NCI-H2081 (cell line): ENCODE measurements at places on chromosomes 2 and 18.

- no peak for DNase-seq
These were observed 58.7 kb upstream of the CELF4 start for GRCh38 chr18:37624318-37624717.

DNA sequence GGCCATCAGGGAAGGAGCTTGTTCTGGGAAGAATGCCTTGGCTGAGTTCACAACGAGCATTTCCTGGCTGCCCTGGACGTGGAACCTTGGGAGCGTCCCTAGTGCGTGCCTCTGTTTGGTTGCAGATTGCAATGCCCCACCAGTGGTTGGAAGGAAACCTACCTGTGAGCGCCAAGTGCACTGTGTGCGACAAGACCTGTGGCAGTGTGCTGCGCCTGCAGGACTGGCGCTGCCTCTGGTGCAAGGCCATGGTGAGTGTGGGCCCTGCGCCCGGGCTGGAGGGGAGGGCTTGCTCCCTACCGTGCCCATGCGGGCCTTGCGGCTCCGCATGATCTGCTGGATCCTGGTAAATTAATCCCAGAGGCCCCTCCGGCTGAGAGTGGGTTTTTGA, 81.9 kb downstream of the DGKD start:
- no peak for DNase-seq

DNA sequence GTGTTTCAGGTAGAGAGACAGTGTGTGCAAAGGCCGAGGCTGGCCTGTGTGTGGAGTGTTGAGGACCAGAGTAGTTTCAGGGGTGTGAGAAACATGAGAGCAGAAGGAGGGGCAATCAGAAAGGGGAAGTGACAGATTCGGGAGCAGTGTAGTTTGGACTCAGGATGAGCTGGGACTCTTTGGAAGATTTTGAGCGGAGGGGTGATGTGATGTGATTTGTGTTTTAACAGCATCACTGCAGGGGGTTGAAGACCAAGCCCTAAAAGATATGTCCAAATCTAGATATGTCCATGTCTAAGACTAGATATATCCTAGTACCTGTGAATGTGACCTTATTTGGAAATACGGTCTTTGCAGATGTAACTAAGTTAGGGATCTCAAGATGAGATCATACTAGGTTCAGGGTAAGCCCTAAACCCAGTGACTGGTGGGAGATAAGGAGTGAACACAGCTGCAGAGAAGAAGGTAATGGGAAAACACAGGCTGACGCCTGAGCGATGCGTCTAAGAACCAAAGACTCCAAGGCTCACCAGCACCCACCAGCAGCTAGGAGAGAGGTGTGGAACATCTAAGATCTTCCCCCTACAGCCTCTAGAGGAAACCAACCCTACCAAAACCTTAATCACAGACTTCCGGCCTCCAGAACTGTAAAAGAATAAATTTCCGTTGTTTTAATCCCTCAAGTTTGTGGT, 38.5 kb upstream of the MYO3B start:
- DNase-seq: no peak

DNA sequence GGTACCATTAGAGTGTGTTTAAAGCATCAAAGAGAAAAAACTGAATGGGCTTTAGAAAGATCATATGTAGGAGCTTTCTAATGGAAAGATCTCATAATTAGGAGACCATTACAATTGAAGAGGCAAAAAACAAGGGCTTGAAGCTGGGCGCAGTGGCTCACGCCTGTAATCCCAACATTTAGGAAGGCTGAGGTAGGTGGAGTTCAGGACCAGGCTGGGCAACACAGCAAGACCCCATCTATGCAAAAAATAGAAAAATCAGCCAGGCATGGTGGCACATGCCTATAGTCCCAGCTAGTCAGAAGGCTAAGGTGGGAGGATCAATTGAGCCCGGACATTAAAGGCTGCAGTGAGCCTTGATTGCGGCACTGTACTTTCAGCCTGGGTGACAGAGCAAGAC, 59.0 kb downstream of the PIAS2 start:
- DNase-seq: no peak

- peak; percentile 11 for DNase-seq
These were observed 24.5 kb downstream of the ABI2 start for GRCh38 chr2:203352604-203353255.

- no peak for DNase-seq
These were observed 147.8 kb upstream of the MMADHC start for GRCh38 chr2:149735237-149735958.

- DNase-seq: no peak
These were observed 7.4 kb upstream of the VRK2 start for GRCh38 chr2:58039170-58039611.

GRCh38 chr2:112032689-112033465, 22.2 kb upstream of the TMEM87B start:
- DNase-seq: no peak

DNA sequence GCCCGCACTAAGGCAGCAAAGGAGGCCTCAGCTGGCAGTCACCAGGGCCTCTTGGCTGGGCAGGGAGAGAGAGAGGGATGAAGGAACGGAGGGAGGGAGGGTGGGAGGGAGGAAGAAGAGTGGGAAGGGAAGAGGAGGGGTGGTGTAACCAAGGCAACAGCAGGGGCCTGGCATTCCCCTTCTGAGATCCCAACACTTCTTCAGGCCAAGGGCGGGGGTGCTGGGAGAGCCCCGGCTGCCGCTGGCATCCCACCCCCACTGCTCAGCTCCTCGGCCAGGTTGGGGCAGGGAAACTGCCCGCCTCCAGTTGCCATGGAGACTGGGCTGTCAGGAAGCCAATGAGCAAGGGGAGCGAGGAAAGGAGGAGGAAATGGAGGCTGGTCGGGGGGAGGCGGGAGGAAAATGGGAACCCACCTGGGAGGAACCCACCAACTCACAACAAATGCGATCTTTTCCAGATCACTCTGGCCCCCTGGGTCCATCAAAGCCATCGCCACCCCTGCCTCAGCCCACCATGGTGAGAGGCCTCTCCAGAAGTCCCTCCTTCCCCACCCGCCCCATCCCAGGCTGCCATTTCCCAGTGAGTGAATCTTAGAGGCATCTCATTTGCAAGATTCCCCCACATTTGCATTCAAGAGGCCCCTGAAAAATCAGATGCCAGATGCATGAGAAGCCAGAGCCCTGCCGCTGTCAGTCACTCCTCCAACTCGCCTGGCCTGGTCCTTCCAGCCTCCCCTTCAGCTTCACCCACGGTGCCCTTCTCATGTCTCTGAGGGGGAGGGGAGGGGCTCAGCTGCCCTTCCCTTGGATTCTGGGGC, 12.4 kb downstream of the SH2D6 start:
- no peak for DNase-seq

GRCh38 chr2:38636069-38636468, 29.8 kb upstream of the GALM start:
- no peak for DNase-seq

DNA sequence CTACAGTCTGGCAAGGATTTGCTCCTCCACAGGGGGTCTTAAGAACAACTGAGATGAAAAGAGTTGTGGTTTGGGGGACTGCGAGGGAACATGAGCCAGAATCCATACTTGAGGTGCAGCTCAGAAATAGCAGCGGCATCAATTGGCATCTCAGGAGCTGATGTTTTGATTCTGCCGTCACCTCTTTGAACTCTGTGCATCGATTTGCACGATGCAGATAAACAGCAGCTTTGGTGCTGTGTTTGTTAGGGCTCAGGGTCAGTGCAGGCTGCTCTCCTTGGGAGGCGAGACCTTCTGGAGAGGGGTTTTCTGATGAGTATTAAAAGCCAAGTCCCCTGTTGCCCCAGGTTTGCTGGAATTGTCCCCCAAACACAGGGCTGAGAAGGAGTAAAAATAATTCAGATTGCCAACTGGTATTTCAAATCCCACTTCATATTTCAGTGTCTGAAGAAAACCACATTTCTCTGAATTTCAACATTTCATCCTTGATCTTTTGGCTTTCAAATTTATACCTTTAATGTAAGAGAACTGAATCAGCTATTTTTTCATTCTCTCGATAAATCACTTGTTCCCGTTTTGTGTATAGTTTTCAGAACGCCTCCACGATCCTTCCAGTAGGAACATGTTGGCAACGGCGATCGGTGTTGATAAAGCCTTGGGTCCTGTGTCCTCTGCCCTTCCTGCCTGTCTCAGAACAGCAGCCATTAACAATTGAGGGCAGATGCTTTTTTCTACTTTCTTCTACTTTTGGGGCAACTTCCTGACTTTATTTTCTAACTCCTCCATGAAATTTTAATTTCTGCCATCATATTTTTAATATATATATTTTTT, 65.0 kb downstream of the RAB31 start:
- no peak for DNase-seq

DNA sequence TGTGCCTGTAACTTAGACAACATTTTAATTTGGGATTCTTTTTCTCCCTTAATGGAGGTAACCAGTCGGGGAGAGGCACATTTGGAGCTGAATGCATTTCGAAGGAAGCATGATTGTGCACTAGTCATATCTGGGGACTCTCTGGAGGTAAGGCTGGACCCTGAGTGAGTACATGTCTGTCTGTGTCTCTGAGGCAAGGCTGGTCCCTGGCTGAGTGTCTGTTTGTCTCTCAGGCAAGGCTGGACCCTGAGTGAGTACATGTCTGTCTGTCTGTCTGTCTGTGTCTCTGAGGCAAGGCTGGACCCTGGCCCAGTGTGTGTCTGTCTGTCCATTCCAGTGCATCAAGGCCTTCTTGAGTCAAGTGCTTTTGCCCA, 51.5 kb upstream of the NFATC1 start:
- no peak for DNase-seq

DNA sequence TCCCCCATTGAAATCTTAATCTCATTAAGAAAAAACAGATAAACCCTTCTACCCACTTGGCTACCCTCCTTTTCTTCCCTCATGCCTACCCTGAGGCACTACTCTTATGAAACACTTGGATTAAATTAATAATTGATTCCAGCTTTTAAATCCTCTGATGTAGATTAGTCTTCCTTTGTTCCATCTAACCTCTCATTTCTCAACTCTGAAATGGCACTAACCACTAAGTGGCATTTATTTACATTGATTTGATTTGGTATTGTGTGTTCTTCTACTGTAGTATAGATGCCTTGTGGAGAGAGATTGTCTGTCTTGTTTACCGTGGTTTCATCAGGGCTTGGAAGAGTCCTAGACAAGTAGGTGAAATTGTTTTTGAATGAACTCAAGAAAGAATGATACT, 26.7 kb downstream of the ITGA4 start:
- DNase-seq: no peak

- DNase-seq: peak; percentile 87
These were observed 1.1 kb upstream of the KCNIP3 start for GRCh38 chr2:95296011-95296410.

DNA sequence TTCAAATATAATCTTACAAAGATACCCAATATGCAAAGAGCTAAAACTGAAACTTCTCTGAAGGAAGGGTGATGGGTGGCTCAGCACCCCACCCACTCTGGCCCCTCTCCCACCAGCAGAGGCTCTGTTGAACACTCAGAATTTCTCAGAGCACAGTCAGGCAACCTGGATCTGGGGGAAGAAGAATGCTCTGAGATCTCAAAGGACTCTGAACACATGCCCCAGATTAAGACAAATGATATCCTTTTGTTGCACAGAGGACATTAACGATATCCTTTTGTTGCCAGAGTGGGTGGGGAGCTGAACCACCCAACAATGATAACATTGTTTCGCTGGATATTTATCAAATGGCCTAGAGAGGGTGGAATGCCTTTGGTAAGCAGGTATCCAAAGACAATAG, 104.8 kb downstream of the LBH start:
- no peak for DNase-seq

GRCh38 chr2:216985658-216986141, 125.8 kb upstream of the TNP1 start:
- peak; percentile 99 for DNase-seq

DNA sequence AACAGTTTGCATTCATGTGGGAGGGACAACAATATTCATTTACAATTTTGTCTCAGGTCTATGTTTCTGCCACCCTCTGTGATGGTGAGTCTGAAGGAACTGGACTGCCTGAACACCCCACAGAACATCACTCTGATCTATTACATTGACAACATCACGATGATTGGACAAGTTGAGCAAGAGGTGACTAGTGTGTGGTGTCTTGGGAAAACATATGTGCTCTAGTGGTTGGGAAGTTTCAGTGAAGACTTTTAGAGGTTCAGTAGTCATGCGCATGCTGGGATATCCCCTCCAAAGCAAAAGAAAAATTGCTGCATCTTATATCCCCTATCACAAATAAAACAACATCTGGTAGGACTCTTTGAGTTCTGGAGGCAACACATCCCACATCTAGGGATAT, 18.6 kb upstream of the CTLA4 start:
- DNase-seq: no peak

DNA sequence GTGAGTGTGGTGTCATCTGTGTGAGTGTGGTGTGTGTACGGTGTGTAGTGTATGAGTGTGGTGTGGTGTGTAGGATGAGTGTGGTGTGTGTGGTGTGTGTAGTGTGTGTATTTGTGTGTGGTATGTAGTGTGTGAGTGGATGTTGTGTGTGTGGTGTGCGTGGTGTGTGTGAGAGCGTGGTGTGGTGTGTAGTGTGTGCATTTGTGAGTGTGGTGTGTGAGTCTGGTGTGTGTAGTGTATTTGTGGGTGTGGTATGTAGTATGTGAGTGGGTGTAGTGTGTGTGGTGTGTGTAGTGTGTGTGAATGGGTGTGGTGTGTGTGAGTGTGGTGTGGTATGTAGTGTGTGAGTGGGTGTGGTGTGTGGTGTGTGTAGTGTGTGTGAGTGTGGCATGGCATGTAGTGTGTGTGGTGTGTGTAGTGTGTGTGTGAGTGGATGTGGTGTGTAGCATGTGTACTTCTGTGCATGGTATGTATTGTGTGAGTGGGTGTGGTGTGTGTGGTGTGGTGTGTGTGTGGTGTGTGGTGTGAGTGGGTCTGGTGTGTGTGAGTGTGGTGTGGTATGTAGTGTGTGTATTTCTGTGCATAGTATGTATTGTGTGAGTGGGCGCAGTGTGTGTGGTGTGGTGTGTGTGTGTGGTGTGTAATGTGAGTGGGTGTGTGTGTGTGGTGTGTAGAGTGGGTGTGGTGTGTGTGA, 227.8 kb downstream of the BCL2 start:
- no peak for DNase-seq

DNA sequence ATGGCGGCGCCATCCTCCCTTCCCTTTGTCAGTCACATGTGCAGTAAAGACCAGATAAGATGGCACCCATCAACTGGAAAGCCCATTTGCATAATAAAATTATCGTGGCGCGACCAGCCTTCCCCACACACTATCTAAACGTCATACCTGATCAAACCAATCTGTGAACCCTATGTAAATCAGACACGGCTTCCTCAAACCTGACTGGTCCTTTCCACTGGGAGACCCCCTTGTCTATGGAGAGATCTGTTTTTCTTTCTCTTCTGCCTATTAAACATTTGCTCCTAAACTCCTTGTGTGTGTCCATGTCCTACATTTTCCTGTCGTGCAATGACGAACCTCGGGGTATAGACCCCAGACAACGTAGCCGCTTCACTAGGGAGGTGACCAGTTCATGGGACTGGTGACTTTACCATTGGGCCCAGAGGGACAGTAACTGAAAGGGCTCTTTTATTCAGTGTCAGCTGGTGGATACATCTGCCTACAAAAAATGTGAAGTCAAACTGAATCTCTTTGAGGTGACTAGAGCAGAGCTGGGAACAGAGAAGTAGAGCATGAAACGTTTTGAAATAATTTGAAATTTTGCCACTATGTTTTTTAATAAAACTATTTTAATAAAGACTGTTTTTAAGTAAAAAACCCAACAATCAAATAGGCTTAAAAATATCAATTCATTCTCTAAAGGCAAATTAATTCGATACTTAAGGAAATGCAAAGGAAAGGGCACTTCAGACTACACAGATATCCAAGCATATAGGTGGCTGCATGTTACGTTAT, 87.5 kb downstream of the SOCS6 start:
- DNase-seq: no peak

- DNase-seq: peak; percentile 79
These were observed 35.4 kb downstream of the PTPN18 start for GRCh38 chr2:130391058-130391871.

- no peak for DNase-seq
These were observed 188.1 kb upstream of the FANCL start for GRCh38 chr2:58429014-58429875.

- DNase-seq: no peak
These were observed 39.7 kb downstream of the PID1 start for GRCh38 chr2:229231328-229231868.
